ENCODE measurements at places on chromosomes 3 and 15. TPM values are rescaled to one million over a fixed set of nuclear protein-coding genes. Genes with fewer than 3 reads are reported as not detected.

Gene CELSR3
- 1.1 TPM for polyA plus RNA-seq

Gene C15orf62
- 3.3 TPM for polyA plus RNA-seq

- DNase-seq, result no peak
Observed at GRCh38 chr15:68806220-68807060, 14.3 kb downstream of the ANP32A start.

Gene EPHA3
- polyA plus RNA-seq, result 5.1 TPM

GRCh38 chr15:55791551-55792400 lies 48.8 kb upstream of the PRTG start:
- no peak for DNase-seq

Gene TJP1
- polyA plus RNA-seq, result 185 TPM

GRCh38 chr15:39539466-39539865 lies 41.4 kb upstream of the THBS1 start:
- no peak for DNase-seq

Gene CD80
- 0.20 TPM for polyA plus RNA-seq
